ENCODE measurements at places on chromosomes 2 and 18.

DNA sequence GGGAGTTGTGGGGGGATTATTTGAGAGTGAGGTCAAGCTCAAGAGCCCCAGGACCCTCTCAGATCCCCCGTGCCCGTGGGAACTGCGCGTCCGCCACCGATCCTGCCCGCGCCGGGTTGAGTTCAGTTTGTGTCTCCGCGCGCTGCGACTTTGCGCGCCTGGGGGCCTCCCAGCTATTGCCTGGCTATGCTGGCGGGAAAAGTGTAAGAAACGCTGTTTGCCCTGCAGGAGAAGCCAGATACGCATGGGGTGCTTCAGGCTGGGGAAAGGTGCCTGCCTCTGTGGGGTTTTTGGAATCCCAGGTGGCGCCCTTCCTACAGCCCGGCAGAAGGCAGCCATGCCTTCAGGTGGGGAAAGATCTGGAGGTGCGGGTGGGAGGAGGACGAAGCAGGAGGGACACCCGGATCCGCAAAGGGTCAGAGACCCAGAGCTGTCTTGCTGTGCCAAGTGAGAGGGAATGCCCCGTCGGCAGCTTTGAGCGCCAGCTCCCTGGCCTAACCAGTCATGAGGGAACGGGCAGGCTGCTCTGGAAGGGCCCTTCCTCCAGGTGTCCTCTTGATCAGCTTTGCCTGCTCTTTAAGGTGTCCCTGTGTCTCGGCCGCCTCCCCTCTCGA is 22.5 kb downstream of the TEX44 start:
- DNase-seq = no peak

DNA sequence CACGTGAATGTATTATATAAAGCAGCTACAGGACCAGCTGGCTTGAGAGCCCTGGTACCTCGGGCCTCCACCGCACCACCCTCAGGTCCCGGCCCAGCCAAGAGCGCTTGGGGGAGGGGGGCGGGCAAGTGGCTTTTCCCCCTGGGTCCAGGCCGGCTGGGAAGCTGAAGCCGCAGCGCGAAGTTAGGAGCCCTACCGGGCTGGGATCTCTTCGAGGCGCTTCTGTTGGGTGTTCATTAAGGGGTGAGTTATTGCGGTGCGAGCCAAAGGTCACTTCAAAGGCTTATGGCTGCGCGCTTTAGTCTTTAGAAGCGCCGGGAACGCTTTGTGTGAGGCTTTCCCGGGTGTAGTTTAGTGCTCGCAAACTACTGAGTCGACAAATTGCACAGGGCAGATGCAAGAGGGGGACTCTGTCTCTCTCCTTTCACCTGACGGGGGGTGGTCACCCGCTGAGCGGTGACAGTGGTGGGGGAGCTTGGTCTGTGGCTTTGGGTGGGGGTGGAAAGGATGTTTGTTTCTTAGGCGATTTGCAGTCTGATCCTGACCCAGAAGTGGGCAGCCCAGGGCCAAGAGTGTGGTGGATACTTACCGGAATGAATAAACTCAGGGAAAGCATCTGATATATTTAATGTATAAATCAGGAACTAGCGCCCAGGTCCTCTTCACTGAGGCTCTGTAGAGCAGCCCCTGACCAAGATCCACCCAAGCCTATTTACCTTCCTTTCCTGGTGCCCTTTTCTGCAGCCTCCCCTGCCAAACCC is 6.0 kb downstream of the HOXD3 start:
- DNase-seq = no peak

DNA sequence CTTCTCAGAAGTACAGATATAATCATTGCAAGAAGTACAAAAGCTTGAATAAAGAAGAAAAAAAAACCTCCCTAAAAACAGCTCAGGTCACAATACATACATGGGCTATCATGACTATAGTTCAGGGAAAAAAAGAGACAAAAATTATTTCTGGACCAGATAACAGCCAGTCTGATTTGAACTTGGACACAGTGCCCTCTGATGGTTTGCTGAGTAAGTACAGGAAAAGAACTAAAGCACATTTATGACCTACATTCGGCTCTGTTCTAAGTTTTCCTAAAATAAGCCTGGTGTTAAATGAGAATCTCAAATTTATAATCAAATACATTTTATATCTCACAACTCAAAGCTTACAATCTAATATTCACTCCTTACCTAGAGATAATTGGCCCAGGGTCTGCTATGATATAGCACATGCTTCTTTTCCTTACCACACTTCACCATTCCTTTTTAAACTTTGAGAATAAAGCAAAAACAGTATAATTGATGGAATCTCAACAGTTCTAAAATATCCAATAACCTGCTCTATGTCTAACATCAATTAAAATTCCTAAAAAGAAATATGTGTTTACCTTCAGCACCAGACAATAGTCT is 81.1 kb downstream of the RAPH1 start:
- peak; percentile 52 for DNase-seq

DNA sequence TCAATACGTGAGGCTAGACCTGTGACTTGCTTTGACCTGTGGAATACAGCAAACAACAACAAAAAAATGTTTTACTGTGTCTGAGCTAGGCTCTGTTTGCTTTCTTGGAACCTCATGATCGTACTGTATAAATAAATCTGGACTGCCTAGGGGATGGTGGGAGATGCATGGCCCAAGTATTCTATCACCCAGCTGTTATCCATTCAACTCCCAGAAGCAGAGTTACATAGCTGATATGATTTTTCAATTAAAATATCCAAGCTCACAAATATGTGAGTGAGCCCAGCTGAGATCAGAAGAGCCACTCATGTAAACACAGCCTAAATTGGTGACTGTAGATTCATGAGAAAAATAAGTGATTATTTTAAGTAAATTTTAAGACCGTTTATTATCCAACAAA is 154.1 kb upstream of the THUMPD2 start:
- no peak for DNase-seq

DNA sequence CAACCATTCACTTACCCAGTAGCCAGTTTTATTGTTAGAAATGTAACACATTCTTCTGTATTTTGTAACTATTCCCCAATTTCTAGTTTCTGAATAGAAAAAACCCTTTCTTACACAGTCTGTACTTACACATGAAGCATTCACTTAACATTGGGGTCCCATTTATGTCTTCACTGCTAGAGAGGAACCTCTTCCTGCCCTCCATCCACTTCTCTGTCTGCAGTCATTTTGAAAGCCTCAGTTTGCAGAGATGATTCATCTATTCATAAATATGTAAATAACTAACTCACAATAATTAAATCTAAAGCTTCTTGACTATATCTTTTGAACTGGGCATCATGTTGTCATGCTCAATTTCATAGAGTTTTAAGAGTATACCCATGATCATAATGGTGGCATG is 55.9 kb downstream of the ZRANB3 start:
- DNase-seq = no peak

- no peak for DNase-seq
Observed at GRCh38 chr2:144464730-144465129, 55.2 kb downstream of the ZEB2 start.

DNA sequence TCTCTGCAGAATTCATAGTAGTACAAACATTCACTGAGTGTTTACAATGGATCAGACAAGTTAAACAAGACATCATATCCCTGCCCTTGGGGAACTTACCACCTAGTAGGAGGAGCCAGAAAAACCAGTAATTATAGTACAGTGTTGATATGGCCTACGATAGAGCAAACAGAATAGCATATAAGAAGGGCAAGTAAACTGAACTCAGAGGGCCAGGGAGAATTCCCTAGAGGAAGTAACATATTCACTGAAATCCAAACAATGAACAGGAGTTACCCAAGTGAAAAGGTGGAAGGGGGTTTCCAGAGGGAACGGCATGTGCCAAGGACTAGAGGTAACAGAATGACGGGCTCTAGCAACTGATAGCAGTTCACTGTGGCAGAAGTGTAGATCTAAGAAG is 34.1 kb downstream of the NHEJ1 start:
- DNase-seq = no peak

GRCh38 chr2:5474716-5475115 is 217.5 kb upstream of the SOX11 start:
- no peak for DNase-seq

- DNase-seq = no peak
Observed at GRCh38 chr2:240131296-240131695, 4.8 kb downstream of the COPS9 start.

DNA sequence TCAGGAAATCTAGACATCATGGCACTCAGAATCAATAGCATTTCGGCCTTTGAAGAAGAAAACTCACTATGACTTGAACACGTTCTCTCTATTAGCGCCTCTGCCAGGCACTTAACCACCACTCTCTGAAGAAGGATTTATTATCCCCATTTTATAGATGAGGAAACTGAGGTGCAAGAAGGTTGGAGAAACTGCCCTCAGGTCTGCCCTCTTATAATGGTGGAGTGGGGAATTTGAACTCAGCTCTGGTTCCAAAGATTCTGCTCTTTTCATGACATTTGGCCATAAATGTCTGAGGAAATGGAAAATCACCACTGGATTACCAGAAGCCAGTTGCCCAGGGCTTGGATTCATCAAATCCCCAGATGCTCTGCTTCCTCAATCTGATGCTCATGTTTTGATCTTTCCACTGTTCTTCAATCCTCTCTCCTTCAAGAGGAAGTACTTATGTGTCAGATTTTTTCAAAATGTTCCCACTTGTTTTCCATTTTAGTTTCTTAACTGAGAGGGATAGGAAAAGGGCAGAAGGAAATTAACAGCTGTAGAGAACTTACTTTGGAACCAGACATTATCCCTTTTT is 68.1 kb downstream of the ANTXR1 start:
- no peak for DNase-seq

- no peak for DNase-seq
Observed at GRCh38 chr2:147485210-147485851, 359.5 kb upstream of the ACVR2A start.

DNA sequence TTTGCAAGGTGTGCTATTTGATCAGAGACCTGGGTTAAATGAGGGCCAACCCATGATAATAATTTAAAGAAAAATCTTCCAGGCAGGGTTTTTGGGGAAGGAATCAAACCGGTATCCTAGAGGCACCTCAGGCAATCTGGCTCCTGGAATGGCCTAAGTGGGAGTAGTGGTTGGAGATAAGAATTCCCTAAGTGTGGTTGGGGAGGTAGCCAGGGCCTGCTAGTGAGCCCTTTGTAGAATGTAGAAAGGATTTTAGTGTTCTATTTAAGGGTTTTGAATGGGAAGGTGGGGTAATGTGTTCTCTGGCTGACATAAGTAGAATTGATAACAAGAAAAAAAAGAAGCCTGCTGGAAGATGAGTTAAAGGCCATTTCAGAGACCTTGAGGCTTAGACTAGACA is 422.2 kb downstream of the XIRP2 start:
- no peak for DNase-seq

DNA sequence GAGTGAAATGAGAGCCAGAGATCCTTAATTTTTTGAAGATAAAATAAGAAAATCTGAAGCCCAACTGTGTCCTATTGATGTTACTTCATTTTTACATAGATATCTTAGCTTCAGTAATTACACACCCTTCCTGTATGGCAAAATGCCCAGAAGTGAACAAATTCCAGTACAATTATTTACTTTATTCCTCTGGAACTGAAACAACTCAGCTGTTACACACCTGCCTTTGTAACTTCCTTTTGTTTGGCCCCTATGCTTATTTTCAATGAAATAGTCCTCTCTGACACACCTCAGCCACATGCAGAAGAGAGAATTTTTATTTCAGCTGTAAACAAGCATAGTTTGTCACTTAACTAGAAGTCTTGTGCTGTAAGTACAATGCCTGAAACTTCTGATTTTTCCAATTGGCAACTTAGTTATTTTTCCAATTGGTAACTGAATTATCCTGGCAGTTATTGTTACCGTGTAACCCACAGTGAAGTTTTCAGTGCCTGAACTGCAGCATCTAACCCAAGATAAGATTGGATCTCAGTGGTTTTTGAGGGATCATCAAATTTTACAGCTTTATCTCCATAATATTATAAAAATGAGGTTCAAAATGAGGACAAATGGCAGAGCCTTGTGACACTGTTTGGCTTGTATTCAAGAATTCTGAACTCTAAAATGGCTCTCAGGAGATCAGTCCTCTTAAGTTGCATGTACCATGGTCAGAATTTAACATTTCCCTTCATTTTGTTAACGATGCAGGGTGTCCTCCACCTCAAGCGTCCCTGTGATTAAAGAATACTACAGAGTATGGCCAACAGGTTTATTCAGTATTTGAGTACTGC is 82.6 kb downstream of the PKP4 start:
- no peak for DNase-seq

DNA sequence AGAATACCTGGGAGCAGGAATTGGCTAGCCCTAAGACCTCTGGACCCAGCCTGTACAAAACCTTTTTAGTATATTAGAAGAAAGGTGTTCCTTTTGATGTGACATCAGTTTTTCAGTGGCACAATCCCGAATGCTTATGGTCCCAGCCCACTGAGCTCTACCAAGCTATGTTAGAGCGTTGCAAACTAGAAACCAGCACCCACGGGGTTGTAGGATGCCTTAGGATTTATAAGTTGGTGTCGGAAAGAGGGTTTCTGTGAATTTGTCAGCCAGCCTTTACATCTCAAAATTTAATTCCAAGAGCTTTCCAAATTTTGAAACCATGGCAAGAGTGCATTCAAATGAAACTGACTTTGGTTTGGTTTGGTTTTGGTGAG is 499 bp upstream of the LMAN1 start:
- no peak for DNase-seq

GRCh38 chr2:73286134-73286655 is 1.9 kb upstream of the FBXO41 start:
- DNase-seq = no peak

DNA sequence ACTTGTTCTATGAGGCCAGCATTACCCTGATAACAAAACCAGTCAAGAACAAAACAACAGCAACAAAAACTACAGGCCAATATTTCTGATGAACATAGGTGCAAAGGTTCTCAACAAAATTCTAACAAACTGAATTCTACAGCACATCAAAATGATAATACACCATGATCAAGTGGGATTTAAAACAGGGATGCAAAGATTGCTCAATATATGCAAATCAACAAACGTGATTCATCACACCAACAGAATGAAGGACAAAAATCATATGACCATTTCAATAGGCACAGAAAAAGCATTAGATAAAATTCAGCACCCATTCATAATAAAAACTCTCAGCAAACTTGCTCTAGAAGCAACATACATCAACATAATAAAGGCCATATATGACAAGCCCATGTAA is 173.6 kb downstream of the CAMKMT start:
- DNase-seq = no peak

GRCh38 chr2:233519787-233520611 is 46.6 kb downstream of the USP40 start:
- DNase-seq = no peak

DNA sequence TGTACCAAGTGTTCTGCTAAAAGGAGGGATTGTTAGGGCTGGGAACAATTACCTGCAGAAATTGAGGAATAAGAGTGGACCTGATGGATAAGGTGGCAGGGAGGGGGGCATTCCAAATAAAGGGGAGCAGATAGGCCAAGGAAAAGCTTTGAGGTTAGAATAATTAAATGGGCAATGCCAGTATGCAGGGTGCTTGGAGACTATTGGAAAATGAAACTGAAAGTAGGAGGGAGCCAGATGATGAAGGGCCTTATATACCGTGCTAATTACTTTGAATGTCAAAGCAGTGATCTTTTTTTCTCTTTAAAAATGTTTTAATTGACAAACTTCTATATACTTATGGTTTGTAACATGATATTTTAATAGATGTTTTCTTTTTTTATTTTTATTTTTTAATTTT is 42.9 kb downstream of the MMADHC start:
- DNase-seq = no peak

- DNase-seq = no peak
Observed at GRCh38 chr2:231167745-231168459, 30.5 kb upstream of the ARMC9 start.

GRCh38 chr2:215841175-215841816 is 172.1 kb downstream of the MREG start:
- no peak for DNase-seq

- DNase-seq = no peak
Observed at GRCh38 chr2:54508541-54508940, 52.4 kb downstream of the SPTBN1 start.
